ENCODE measurements at places on chromosomes 6 and 20. TPM values are rescaled to one million over a fixed set of nuclear protein-coding genes. Genes with fewer than 3 reads are reported as not detected.

DEFB114 gene
- not detected for total RNA-seq

SMOC2 gene
- 22.7 TPM for total RNA-seq

- H3K4me3 ChIP-seq, result no peak overlapping the region
- H3K27ac ChIP-seq, result no peak overlapping the region
- no peaks in the 10 kb centered on the region for H3K4me1 ChIP-seq
- no peaks in the 10 kb centered on the region for H3K27me3 ChIP-seq
These were observed 123.2 kb downstream of the TAF4 start for GRCh38 chr20:61942526-61942925.

- H3K4me3 ChIP-seq, result no peak overlapping the region
- no peak for DNase-seq
- no peaks in the 10 kb centered on the region for H3K36me3 ChIP-seq
These were observed 19.1 kb upstream of the AAR2 start for GRCh38 chr20:36217226-36217625.

DNA sequence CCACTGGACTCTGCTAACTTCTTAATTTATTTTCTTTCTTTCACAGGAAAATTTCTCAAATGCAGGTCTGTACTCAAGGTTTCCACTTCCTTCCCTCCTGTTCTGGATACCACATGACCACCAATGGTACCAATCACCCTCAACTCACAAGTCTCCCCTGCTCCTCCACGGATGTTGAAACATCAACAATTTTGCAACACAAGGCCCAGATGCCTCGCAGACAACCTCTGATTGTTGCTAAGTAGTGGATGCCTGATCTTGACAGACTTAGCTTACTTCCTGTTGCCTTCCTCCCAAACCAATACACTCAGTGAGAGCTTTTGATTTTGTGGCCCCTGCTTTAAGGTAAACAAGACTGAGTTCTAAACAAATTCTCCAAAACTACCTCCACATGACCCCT is 146.6 kb downstream of the FRK start:
- H3K4me1 ChIP-seq, result no peaks in the 10 kb centered on the region
- no peak overlapping the region for H3K4me3 ChIP-seq
- H3K27me3 ChIP-seq, result no peaks in the 10 kb centered on the region
- H3K36me3 ChIP-seq, result no peaks in the 10 kb centered on the region

DNA sequence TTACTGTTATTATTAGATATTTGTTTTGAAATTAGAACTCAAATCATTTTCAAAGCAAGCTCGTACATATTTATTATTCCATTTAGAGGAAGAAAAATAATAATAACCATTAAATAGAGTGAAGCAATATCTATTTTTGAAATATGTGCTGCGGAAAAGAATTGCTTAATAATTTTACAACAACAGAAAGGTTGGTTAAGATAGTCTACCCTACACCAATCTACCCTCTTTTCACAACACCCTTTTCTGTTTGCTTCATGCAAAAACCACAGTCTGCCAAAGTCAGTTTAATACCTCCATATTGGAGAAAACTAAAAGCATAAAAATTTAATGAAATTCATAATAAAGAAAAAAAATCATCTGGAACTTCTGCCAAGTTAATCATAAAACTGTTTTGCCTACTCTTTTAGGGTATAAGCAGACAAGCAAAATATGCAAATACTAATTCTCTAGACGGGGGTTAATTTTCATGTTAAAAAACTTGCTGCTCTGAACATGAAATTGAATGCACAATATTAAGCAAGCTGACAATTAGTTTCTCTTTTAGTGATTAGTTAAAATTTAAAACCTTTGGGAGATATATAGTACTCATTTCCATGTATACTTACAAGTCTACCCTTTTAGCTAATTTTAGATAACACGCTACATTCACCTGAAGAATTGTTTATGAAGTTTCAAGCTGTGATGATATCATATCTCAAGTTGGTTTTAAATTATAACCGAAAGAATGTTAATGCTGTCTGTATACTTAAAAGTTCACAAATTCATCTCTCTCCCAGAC is 100.2 kb downstream of the AHI1 start:
- no peaks in the 10 kb centered on the region for H3K36me3 ChIP-seq
- no peak for DNase-seq
- H3K27me3 ChIP-seq, result no peaks in the 10 kb centered on the region
- H3K4me3 ChIP-seq, result no peak overlapping the region

DNA sequence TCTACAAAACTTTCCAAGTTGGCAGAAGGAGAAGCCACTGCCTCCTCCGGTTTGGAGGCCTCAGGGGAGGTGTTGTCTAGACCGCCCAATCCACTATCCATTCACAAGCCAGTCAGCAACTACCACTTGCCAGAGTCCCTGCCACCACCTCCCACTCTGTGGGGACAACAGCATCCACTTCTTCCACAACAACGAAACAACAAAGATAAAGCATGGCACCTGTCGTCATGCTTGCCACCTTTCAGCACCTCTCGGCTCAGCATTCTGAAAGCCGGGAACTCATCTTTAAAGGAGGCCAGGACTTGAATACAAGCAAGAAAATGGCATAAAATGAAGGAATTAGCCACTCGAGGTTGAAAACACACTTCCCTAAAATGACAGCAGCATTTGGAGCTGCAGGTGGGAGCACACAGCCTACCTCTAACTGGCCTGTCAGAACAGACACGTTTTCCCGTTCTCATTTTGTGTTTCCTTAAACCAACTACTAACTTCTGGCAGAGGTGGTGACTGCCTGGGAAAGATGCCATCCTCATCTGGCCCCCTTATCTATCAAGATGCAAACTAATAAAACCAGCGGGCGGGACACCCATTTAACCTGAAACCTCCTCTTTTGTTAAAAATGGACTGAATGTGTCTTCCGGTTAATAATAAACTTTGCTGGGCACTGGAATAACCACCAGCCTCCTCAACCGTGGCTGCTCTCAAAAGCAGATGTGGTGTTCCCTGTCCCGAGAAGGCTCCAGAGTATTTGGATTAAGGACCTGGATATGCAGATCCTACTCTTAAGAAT is 21.7 kb downstream of the YTHDF1 start:
- H3K27me3 ChIP-seq, result no peaks in the 10 kb centered on the region
- no peak for DNase-seq
- no peak overlapping the region for H3K27ac ChIP-seq
- peaks cover 23% of the 10 kb centered on the region for H3K4me1 ChIP-seq
- no peak overlapping the region for H3K4me3 ChIP-seq

DNA sequence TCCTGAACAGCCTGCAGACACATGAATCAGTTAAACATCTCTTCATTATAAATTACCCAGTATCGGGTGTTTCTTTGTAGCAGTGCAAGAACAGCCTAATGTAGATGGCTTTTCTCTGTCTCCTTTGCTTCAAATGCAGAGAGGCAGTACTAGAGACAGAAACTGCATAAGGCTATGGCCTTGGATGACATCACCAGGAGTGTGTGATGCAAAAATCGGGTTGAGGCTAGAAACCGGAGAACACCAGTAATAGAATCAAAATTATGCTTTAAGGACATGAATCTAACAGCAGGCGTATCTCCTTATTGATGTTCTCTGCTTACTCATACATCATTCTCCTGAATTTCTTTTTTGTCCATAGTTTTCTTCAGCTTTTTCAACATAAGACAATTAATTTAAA is 49.3 kb upstream of the FLRT3 start:
- no peak overlapping the region for H3K4me3 ChIP-seq
- H3K27ac ChIP-seq, result no peak overlapping the region
- no peaks in the 10 kb centered on the region for H3K4me1 ChIP-seq
- H3K27me3 ChIP-seq, result no peaks in the 10 kb centered on the region
- H3K36me3 ChIP-seq, result no peaks in the 10 kb centered on the region

DNA sequence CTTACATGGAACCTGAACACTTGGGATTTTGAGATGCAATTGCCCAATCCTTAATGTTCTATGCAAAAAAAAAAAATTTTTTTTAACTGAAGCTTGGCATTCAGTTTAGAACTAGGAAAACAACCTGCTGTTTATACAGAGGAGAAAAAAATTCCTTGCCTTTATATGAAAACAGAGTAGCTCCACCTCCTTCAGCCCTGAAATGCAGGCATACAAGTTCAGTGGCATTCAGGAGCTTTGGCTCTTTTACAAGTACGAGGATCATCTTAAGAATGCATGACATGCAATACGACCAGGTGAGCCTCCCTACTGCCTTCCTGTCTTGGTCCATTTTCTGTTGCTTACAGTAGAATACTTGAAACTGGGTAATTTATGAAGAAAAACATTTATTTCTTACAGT is 20.4 kb downstream of the PAX1 start:
- no peak for DNase-seq
- H3K27ac ChIP-seq, result no peak overlapping the region
- no peak overlapping the region for H3K4me3 ChIP-seq
- H3K36me3 ChIP-seq, result no peaks in the 10 kb centered on the region
- no peaks in the 10 kb centered on the region for H3K27me3 ChIP-seq
- H3K4me1 ChIP-seq, result no peaks in the 10 kb centered on the region

Measured in body of pancreas (tissue), 4 donors.